NCI-H1105 (cell line): ENCODE measurements at places on chromosomes 4 and X.

- DNase-seq = no peak
Observed at GRCh38 chr4:52202251-52202779, 151.2 kb downstream of the SPATA18 start.

DNA sequence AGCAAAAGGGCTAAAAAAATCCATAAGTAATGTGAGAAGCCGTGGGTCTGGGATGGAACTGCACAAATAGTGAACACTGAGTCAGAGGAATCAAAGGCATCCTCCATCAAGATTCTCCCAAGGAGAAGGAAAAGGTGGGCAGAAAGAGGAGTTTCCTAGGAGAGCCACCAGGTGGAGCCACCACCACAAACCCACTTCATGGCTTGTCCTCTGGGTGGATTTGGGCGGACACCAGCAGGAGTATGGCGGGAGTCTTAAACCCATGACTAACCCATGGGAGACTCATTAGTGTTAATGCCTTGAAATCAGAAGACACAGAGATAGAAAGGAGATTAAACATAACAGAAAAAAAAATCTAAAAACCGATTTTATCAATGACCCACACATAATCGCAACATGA is 147.7 kb downstream of the SH3KBP1 start:
- no peak for DNase-seq

GRCh38 chrX:102604327-102604726 is 5.0 kb downstream of the ARMCX5 start:
- no peak for DNase-seq

DNA sequence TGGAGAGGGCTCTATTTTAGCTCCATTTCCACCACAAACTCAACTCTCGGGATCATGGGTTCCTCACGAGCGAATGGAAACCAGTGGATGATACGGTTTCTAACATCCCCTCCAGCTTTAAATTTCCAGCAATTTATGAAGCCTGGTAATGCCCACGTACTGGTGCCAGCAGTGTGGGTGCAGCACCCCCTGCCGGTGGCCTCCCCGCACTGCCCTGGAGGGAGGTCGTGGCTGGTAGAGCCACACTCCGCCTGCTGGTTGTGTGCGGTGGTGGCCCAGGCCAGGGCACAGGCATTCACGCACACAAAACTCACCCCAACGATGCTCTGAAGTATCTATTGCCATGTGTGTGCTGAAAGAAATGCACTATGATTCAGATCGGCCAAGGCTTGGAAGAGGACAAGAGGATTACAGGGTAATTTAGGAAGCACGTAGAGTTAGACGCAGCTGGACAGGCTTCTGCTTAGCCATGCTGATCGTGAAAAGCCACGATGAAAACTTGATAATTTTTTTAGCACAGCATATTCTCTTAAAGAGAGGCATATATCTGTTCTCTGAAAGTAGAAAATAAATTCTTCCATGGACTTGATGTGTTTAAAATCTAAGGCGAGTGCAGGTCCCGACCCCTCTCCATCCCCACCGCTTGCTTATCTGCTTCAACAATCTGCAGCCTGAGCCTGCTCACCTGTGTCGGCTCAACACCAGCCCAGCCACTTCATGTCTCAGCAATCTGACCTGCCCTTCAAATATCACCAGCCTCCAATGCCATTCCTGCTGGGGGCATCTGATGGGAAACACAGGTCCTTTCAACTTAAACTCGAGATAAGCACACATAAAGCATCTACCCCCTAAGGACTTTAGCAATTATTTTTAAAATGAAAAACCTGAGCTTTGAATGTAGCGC is 59.1 kb downstream of the SCD5 start:
- no peak for DNase-seq

DNA sequence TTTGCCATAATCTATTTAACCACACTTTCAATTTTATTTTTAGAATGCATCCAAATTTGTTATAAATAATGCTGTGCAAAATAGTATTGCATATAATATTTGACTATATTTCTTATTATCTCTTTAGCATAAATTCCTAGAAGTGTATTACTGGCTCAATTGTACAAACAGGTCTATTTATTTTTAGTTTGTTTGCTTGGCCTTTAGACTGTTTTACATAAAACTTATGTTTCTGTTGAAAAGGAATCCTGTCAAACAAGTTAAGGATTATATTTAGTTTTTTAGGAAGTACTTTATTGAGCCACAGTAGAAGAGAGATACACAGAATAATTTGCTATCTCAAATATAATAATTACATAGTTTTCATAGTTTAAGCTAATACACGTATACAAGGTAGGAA is 413.8 kb downstream of the GBA3 start:
- DNase-seq = no peak
